ENCODE measurements at places on chromosomes 6 and 20.

DNA sequence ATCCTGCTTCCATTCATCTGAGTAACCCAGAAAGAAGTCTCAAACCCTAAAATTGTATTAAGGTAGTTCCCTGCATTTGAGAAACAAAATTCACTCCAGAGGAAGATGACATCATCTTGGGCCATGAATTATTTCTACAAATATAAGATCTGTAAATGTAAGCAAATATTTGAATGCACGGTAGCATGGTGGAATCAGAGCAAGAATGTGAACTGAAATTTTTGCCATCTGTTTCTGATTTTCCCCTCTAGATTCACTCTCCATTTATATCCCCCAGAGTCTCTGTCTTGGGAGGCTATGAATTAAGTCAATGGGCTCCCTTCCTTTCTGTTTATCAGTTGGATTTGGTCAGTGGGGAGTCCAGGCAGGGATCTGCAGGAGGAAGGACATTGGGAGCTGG is 5.8 kb upstream of the MAP3K5 start:
- no peak for DNase-seq

GRCh38 chr6:17032988-17033634 is 68.7 kb upstream of the STMND1 start:
- no peak for DNase-seq

GRCh38 chr20:8317448-8317847 is 185.4 kb downstream of the PLCB1 start:
- no peak for DNase-seq

DNA sequence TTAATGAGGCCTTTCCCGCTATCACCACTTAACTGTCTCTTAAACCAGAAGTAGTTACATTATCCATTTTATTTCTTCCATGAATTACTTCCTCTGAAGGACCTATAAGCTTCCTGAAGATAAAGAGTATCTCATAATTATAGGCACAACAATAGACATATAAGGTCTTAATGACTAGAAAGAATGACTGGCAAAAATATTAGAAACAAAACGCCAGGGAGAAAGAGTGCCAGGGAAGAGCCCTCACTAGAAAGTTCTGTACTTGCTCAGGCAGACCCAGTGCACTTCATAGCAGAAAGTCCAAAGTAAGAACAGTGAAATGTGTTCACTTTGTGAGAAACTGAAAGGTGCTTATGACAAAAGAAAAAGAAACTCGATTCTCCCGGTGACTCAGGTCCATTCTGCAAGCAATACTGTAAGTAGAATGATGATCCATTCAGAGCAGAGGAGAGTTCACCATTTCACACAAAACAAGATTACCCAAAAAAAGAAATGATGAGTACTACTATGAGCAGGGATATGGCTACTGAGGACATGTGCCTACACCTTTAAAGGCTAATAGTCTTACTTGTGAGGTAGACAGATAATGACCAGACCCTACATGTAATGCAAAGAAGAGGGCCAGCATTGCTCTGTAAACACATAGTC is 5.5 kb downstream of the ZNF334 start:
- no peak for DNase-seq

- DNase-seq = no peak
Measured at GRCh38 chr6:140441256-140441655, 1066.8 kb upstream of the CITED2 start.

DNA sequence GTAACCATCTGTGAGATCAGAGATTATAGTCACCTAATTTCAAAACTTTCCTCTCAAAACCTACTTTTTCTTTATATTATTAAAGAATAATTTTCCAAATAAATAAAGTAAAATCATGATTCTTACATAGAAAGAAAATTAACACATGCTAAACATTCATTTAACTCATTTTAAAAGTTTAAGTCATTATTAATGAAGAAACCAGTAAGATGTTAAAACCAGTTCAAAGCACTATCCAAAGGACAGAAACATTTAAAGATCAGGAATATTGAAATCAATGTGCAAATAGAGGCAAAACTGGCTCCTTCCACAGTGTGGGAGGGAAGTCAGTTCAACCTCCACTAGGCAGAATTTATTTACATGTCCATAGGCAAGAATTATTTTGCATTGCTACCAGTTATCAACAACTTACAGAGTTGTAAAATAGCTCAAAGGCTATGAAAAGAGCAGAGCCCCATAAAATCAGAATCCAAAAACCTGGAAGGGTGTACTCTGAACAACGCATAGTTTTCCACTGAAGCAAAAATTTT is 146.9 kb downstream of the KHDC1L start:
- no peak for DNase-seq

DNA sequence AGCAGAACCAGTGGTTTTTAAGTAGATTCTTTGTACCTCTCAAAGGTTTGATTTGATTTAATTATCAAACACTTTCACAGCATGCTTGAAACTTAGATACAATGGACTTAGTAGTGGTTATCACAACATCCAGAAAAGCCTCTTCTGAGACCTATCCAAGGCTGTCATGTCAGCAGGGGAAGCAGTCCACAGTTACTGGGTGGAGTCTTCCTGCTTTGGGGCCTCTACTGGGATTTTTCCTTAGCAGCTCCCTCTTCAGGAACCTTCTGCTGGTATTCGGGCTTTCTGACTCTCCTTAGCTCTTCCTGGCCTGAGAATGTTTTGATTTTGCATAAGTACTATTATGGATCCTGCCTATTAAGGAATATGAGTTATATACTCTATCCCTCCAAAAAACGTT is 36.0 kb downstream of the ARFGEF2 start:
- no peak for DNase-seq

- DNase-seq = no peak
Measured at GRCh38 chr6:6749702-6750491, 161.4 kb downstream of the LY86 start.

DNA sequence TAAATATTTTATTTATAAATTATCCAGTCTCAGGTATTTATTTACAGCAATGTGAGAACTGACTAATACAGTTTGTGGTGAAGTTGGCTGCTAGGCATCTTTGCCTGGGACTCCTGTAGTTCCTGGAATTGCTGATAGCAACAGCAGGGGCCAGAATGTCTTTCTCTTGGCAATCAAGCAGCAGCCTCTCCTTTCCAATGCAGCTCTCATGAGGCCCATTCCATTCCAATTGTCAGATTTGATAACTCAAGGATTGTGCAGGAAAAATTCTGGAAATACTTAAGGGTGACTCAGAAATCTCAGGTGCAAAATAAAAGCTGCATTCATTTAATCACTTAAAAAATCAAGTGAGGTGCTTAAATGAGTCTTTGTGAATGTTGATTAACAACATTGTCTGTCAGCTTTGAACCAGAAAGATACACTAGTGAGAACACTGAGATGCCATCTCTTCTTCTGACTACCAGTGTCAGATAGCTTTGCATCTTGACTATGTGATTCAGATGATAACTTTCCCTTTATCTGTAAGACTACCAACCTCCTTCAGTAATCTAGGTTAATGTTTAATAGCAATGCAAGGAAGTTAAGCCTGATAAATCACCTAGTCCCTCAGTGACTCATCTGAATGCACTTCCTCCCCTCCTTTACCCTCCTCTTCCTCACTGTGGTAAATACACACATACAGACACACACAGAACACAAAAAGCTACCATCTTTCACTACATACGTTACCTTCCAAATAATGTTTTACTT is 32.1 kb upstream of the COL21A1 start:
- DNase-seq = no peak

DNA sequence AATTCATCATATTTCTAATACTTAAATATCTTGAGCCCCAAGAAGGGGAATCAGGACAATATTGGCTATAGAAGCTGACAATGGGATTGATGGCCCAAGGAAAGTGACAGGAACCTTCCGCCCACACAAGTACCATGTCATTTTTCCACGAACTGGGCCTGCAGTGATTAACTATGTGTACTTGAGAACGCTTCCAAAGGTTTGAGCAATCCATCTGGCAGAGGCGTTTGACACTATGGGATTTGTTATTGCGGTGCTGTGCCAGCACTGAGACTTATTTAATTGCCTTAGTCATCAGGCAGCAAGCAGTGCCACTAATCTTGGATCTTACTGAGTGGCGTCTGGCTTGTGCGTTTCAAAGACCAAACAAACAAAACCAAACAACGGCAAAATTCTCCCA is 135.6 kb upstream of the UST start:
- no peak for DNase-seq

DNA sequence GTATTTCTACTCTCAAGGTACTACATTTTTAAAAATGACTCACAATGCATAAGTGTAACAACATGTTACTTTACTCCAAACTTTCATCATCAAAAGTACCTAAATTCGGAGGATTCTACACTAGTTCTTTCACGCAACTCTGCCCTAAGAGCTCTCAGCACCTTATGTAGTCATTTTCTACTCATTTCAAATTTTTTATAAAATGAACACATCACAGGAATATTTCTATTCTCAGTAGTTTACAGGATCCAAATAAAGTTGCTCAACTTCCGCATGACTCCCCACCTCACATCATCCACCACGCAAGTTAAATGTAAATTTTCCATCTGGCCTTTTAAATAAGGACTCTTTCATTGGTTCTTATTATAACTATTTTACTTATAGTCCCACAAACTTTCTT is 344.9 kb upstream of the MANEA start:
- DNase-seq = no peak

- no peak for DNase-seq
Measured at GRCh38 chr6:122302067-122302466, 97.4 kb upstream of the HSF2 start.

DNA sequence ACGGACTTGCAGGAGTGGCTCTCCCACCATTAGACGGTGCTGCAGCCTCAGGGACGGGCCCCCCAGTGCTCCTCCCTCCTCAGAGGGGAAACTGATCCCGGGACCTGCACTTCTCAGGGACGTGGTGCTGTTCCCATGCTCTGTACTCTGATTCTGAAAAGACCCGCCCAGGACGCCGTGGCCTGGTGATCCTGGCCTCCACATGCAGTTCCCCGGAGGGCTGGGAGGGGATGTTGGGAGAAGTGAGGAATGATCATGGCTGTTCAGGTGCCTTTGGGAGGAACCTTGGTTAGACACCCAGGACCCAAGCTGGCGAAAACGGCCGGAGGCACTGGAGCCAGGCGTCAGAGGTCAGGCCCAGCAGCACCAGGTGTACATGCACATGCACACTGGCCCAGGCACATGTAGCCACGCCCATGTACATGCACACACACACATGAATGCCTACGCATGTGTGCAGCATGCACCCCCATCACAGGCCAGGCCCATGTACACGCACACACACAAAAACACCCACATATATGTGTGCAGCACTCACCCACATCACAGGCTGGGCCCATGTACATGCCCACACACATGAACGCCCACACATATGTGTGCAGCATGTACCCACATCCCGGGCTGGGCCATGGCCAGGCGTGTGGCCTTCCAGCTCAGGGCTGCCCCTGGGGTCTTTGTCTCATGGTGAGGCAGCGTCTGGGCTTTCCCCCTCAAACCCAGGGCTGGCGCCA is 52.6 kb upstream of the DACT2 start:
- DNase-seq = no peak

- DNase-seq = no peak
Measured at GRCh38 chr6:149439626-149440025, 39.6 kb downstream of the SUMO4 start.

DNA sequence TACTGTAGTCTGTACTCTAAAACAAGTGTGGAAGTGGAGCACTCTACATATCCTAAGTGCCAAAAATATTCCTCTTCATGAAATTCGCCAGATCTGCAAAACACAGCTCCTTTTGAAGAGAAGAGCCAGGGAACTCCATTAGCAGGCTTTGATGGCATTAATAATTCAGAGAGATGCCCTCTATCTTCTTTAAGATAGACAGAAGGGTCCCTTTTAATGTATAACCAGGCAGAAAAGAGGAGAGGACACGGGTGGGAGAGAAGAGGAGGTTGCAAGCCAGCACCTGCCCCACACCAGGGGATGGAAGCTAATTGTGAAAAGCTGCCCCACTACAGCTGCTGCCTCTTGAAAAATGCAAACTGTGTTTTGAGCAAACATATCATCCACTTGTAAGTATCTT is 3.7 kb upstream of the RFPL4B start:
- DNase-seq = no peak

GRCh38 chr6:166942393-166943168 is 13.8 kb downstream of the RNASET2 start:
- no peak for DNase-seq

- DNase-seq = no peak
Measured at GRCh38 chr6:159427771-159428170, 258.6 kb downstream of the FNDC1 start.

DNA sequence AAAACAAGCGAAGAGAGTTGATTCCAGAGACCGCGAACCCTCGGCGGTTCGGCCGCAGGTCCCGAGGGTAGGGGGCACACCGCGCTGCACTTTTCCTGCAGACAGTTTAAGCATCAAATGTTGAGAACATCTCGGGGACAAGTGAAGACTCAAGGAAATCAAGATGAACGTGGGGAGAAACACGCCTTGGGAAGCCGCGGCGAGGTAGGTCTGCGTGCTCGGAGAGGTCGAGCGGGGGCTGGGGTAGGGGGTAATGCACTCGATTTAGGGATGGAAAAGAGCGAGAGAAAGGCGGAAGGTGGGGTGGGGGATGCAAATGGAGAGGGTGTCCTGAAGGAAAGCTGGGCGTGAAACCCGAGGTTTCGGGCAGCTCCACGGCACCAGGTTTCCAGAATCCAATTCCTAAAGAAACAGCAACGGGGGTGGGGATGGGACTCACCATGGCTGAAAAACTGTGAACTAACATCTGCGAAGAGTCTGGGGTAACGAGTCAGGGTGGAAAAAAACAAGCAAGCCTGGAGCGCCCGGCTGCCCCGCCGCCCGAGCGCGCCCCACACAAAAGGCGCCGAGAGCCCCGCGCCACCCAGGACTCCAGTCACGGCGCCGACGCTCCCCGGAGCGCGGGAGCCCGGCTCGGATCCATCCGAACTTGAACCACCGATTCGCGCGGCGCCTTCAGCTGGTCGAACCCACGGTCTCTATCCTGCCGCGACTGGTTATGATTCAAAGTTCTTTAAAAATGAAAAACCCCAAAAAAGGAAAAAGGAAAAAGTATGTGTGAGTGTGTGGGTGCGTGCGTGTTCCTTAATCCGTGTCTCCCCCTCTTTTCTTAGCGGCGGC is 3.5 kb downstream of the TFAP2A start:
- no peak for DNase-seq

DNA sequence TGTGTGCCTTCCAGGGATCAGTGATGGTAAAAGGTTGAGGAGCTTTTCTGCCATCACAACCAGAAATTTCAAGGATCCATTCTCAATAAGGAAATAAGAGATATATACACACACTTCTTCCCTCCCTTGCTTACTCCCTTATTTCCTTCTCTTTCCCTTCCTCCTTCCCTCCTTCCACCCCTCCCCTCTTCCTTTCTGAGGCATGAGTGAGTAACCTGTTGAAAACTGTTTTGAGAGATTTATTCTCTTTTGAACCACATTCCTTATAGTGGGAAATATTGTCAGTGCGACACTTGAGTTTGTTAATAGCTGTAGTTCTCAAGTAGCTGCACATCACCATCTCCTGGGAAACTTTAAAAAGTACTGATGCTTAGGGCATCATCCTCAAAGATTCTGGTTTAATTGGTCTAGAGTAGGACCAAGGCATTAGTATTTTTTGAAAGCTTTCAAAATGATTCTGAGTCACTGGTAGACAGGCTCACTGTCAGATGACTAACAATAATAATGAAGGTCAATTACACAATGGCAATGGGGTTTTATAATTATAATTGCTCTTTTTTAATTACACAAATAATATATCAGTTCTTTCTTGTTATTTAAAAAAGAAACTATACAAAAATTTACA is 109.9 kb downstream of the POPDC3 start:
- DNase-seq = no peak
